Activated CD8-positive, alpha-beta T cell treated with anti-CD3 and anti-CD28 coated beads, Interleukin-2, amount 10 ng/mL, durations not matched to agents 7 days and 5 days (primary cell): ENCODE measurements at places on chromosomes 5 and 9. TPM values are rescaled to one million over a fixed set of nuclear protein-coding genes. Genes with fewer than 3 reads are reported as not detected.

GRCh38 chr5:125375143-125375542 is 628.7 kb upstream of the ZNF608 start:
- no peaks in the 10 kb centered on the region for H3K27me3 ChIP-seq
- H3K4me1 ChIP-seq, result no peaks in the 10 kb centered on the region
- no peak for DNase-seq
- H3K36me3 ChIP-seq, result no peaks in the 10 kb centered on the region
- no peak overlapping the region for H3K27ac ChIP-seq
- no peak overlapping the region for H3K4me3 ChIP-seq

- peaks cover 7% of the 10 kb centered on the region for H3K36me3 ChIP-seq
- no peak overlapping the region for H3K27ac ChIP-seq
- H3K4me1 ChIP-seq, result no peaks in the 10 kb centered on the region
These were observed 12.3 kb downstream of the P4HA2 start for GRCh38 chr5:132215329-132215728.

DNA sequence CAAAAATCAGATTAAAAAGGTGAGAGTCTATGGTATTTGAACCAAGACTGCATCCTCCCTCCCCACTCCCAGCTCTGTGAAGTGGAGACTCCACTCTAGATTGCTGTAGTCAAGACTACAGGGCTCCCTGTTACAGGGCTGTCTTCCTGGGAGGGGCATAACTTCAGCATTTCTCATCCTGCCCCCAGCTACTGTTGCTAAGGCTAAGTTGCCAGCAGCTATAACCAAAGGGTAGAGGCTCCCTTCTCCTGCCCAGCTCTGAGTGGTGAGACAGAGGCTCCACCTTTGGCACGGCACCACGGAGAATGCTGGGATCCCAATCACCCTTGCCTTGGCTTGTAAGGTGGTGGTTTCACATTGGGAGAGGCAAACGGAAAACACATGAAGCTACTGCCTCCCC is 39.2 kb upstream of the GCNT4 start:
- H3K4me3 ChIP-seq, result no peak overlapping the region
- H3K4me1 ChIP-seq, result peaks cover 10% of the 10 kb centered on the region
- H3K27me3 ChIP-seq, result no peaks in the 10 kb centered on the region
- no peaks in the 10 kb centered on the region for H3K36me3 ChIP-seq
- no peak for DNase-seq

DNA sequence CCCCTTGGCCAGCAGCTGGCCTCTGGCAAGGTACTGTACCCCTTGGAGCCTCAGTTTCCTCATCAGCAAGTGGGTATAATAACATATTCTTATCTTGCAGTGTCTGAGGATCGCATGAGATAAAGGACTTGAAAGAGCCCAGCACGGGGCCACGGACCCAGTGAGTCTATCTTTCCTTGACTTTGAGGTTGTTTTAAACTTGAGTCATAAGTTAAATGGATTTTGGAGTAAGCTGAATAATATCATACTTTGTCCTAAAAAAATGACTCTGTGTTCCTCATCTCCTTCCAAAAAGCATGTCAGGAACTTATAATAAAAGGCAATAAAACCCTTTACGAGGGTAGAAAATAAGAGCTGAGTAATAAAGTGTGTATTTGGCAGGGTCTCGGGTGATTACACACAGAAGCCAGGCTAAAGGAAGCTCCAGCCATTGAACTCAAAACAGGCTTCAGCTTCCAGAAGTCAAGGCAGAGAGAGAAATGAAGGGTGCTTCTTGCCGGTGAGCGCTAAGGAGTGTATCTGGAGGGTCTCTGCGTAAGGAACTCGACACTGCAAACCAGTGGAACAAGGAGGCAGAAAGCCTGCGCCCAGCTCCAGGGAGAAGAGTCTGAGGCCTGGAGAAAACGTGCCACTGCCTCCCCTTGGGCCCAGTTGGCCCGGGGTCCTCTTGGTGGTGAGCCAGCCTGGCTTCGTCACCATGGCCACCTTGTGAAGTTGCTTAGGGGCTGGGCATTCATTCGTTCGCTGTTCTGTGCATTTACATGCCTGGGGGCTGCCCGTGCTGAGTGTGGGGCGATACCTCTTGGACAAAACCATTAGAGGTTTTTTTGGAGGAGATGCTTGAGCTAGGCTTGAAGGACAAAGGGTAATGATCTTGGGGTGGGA is 72.4 kb upstream of the PHYKPL start:
- H3K4me3 ChIP-seq, result no peak overlapping the region
- peaks cover 3% of the 10 kb centered on the region for H3K4me1 ChIP-seq
- H3K36me3 ChIP-seq, result no peaks in the 10 kb centered on the region
- DNase-seq, result no peak

DNA sequence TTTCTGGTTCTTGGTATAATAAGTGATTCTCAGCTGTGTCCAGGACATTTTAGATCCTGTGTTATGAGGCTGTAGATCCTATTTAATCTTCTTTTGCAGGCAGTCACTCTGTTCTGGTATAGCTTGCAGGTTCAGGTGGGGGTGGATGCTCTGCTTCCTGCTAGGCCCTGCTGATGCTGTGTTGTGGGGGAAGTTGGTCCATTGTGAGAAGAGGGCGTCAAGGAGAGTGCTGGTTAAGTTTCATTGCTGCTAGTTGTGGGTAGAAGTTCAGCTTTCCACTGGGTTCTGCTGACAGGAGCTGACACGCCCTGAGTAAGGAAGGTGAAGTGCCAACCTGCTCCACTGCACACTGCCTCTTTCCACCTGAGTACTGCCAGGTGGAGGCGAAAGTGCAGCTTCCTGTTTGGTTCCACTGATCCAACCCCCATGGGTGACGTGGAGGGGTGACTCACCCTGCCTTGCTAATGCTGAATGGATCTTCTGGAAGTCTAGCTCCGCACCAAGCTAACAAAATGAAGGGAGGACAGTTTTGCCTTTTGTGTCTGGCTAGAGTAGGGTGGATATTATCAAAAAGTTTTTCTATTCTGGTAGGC is 16.3 kb downstream of the NMRK1 start:
- peaks cover 14% of the 10 kb centered on the region for H3K4me1 ChIP-seq
- H3K27ac ChIP-seq, result peak overlapping the region; percentile 75
- H3K36me3 ChIP-seq, result peaks cover 12% of the 10 kb centered on the region
- H3K27me3 ChIP-seq, result no peaks in the 10 kb centered on the region
- peak; percentile 61 for DNase-seq
- H3K4me3 ChIP-seq, result no peak overlapping the region

- DNase-seq, result no peak
- no peak overlapping the region for H3K4me3 ChIP-seq
- no peaks in the 10 kb centered on the region for H3K4me1 ChIP-seq
- H3K27me3 ChIP-seq, result peaks cover 30% of the 10 kb centered on the region
- no peaks in the 10 kb centered on the region for H3K36me3 ChIP-seq
These were observed 46.9 kb upstream of the APC start for GRCh38 chr5:112690605-112691338.

DNA sequence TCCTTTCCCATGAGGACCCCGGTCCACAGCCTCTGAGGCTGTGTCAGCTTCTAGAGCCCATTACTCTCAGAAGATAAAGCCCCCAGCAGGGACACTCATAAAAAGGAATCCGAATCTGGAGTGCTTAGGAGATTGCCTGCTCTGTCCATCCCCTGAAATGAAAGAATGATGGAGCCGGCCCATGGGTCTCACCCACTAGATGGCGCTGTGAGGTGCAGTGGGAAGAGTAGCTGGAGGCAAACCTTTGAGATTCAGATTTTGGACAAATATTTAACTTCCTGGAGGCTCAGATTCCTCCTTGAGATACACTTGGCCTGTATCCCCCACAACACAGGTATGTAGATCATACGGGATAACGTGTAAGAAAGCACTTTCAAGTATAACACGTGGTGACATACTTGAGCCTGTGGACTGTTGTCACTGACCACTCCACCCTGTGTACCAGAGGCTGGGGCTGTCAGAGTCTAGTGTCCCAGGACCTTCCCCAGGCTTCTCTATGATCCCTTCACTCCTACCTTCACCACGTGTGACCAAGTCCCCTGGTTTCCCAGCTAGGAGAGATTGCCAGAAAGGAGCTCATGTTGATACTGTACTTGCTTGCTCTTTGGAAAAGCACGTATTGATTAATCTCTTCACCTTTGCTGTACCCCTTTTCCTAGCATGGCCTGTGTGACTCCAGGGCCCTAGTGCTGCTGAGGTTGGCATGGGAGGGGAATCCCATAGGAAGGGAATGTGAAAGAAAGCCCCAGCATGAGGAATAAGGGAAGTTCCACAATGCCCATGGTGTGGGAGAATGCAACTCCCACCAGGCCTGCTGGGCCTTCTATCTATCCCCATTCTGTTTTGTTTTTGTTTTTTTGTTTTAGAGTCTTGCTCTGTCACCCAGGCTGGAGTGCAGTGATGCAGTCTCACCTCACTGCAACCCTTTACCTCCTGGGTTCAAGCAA is 32.1 kb downstream of the TRMO start:
- H3K27me3 ChIP-seq, result no peaks in the 10 kb centered on the region
- DNase-seq, result peak; percentile 76
- no peak overlapping the region for H3K27ac ChIP-seq
- H3K36me3 ChIP-seq, result peaks cover 6% of the 10 kb centered on the region
- peaks cover 6% of the 10 kb centered on the region for H3K4me1 ChIP-seq
- no peak overlapping the region for H3K4me3 ChIP-seq

DNA sequence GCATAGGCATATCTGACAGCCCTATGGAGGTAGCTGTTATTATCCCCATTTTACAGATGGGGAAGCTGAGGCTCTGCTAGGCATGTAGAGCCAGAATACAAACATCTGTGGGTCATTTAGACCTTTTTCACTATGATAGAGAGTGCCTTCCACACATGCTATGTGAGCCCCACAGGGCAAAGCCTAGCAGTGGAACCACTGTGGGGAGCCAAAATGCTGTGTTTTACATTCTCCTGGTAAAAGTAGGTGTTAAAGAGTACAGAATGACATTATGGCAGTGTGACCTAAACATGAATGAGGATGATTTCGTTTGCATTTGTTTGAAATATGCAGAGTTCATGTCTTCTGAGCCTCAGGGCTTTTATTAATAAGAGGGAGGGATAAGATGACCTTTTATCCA is 265.2 kb downstream of the MAST4 start:
- H3K36me3 ChIP-seq, result peaks cover 2% of the 10 kb centered on the region
- peaks cover 23% of the 10 kb centered on the region for H3K27me3 ChIP-seq
- H3K4me3 ChIP-seq, result no peak overlapping the region
- no peak overlapping the region for H3K27ac ChIP-seq

DNA sequence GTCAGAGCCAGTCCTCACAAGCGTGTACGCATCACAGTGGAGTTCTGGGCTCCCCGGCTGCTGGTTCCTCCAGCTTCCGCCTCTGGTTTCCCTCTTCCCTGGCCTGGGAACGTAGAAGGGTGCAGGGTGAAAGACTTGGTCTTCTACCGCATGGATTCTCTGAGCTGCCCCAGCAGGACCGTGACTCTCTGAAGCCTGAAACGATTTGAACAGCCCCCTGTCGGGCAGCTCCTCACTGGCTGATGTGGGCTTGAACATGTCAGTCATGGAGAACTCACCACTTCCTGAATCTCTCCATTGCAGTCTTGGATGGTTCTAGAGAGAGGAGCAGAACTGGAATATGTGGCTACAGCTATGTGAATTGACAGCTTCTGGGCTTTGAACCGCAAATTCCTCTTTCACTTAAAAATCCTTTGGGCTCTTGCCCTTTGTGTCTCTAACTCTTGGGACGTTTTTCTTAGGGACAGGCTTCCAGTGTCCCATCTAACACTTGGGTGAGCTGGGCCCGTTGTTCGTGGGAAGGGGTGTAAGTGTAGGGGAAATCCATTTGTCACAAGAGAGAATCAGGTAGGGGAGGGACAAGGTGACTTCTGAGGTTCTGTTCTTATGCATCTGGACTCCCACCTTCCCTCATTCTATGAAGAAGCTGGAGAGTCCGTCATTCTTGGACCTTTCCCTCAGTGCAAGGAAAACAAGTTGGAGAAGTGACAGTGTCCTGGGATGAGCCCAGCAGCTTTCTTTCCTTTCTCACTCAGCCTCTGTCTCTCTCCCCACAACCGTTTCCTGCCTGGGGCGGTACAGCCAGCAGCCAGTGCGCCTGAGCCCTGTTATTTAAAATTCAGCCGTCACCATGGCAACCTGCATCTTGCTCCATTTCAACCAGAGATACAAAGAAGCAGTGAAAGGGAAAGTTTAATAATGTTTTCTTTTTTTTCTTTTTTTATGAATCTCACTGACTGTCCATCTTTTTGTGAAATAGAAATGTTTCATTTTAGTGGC is 84.7 kb downstream of the PTTG1 start:
- H3K4me1 ChIP-seq, result peaks cover 38% of the 10 kb centered on the region
- no peaks in the 10 kb centered on the region for H3K36me3 ChIP-seq
- peak overlapping the region; percentile 90 for H3K27ac ChIP-seq
- peak overlapping the region; percentile 40 for H3K4me3 ChIP-seq
- peak; percentile 90 for DNase-seq

DNA sequence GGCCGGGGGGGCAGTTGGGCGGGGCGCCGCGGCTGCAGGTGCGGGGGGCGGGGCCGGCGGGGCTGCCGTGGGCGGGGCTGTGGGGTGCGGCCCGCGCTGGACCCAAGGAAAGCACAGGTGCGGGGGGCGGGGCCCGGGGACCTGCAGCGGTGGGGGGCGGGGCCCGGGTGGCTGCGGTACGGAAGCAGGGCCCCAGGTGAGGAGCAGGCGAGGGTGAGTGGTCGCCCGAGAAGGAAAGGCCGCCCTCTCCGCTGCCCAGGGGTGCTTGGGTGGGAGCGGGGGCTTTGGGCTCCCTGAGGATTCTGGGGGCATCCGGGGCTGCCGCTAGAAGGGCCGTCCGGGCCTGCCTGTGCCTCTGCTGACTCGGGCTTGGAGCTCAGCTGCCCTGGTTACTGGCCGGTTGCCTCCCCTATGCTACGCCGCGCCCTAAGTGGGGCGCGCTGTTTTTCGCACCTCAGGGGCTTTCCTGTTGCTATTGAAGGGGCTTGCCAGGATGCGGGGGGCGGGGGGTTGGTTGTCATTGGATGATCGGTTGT is 767 bp downstream of the RALGPS1 start:
- no peaks in the 10 kb centered on the region for H3K36me3 ChIP-seq
- H3K27ac ChIP-seq, result no peak overlapping the region
- peak; percentile 40 for DNase-seq
- H3K4me1 ChIP-seq, result peaks cover 10% of the 10 kb centered on the region
- H3K27me3 ChIP-seq, result peaks cover 17% of the 10 kb centered on the region

DNA sequence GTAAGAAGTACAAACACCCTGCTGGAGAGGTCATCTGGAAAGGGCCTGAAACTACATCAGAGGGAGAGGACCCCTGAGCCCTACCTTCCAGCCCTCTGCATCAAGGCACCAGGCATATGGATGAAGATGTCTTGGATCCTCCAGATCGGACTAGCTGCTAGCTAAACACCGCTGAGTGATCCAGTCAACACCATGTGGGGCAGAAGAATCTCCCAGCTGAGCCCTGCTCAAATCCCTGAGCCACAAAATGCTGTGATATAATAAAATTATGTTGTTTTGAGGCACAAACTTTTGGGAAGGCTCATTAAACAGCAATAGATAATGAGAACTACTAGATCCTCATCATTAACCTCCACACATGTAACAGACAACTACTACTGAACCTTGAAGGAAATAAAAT is 155.2 kb downstream of the FRMD3 start:
- H3K27me3 ChIP-seq, result no peaks in the 10 kb centered on the region
- no peak overlapping the region for H3K4me3 ChIP-seq
- no peaks in the 10 kb centered on the region for H3K36me3 ChIP-seq
- H3K27ac ChIP-seq, result no peak overlapping the region
- no peak for DNase-seq
- no peaks in the 10 kb centered on the region for H3K4me1 ChIP-seq

- H3K4me1 ChIP-seq, result no peaks in the 10 kb centered on the region
- no peak overlapping the region for H3K27ac ChIP-seq
- no peaks in the 10 kb centered on the region for H3K36me3 ChIP-seq
- no peak for DNase-seq
- no peak overlapping the region for H3K4me3 ChIP-seq
- H3K27me3 ChIP-seq, result peaks cover 16% of the 10 kb centered on the region
These were observed 74.3 kb downstream of the SEC61B start for GRCh38 chr9:99296291-99296951.

Gene KIF4B
- 0.05 TPM for total RNA-seq

Gene PCDHGA5
- total RNA-seq, result 0.05 TPM

Gene EMB
- total RNA-seq, result 149 TPM
